NCI-H2107 (cell line): ENCODE measurements at places on chromosomes 12 and 14.
A peak's percentile ranks its signal among the peaks of the same experiment; 100 is the strongest.

GRCh38 chr14:53951627-53952303 lies 4.9 kb downstream of the BMP4 start:
- no peak for DNase-seq

DNA sequence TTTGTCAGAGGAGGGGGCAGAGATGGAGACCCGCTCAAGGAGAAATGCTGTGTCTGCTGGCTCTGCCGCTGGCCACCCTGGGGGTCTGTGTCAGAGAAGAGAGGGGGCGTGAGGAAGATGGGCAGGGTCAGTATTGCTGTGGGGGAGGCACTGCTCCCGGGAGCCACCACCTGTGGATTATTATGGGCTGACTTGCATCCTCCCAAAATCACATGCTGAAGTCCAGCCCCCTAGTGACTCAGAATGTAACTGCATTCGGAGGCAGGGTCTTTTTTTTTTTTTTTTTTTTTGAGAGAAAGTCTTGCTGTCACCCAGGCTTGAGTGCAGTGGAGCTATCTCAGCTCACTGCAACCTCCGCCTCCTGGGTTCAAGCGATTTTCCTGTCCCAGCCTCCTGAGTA lies 12.3 kb downstream of the ABCD4 start:
- no peak for DNase-seq

DNA sequence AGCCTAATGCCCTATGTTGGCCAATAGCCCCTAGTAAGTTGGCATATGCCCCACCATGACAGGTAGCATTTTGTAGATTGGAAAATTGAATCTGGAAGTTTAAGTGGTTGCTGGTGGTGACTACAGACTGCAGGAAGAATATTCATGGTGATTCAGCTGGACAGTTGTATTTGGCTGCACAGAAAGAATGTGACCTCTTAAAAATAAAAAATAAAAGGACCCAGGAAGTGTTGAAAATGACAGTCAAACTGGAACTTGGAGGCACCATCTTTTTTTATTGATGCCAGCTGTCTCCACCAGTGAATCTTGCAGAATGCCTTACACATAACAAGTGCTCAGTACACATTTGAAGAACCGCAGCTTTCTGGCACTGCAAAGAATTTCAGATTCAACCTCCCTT lies 73.9 kb downstream of the PRMT8 start:
- DNase-seq, result no peak

DNA sequence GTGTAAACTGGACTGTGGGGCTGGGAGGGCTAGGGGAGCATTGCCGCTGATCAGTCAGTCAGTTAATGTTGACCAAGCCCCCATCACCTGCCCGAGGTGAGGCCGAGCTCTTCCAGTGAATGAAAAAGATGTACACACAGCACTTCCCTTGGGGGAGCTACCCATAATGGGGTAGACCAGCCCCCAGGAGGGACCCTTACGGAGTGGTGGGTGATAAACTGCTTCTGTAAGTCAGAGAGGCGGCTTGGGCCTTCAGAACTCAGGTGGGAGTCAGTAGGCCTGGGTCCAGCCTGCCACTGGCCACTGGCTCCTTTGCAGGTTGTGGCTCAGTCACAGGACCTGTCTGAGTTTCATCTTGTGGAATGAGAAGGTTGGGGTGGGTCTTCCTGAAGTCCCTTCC lies 43.5 kb downstream of the TSPAN9 start:
- DNase-seq, result no peak

DNA sequence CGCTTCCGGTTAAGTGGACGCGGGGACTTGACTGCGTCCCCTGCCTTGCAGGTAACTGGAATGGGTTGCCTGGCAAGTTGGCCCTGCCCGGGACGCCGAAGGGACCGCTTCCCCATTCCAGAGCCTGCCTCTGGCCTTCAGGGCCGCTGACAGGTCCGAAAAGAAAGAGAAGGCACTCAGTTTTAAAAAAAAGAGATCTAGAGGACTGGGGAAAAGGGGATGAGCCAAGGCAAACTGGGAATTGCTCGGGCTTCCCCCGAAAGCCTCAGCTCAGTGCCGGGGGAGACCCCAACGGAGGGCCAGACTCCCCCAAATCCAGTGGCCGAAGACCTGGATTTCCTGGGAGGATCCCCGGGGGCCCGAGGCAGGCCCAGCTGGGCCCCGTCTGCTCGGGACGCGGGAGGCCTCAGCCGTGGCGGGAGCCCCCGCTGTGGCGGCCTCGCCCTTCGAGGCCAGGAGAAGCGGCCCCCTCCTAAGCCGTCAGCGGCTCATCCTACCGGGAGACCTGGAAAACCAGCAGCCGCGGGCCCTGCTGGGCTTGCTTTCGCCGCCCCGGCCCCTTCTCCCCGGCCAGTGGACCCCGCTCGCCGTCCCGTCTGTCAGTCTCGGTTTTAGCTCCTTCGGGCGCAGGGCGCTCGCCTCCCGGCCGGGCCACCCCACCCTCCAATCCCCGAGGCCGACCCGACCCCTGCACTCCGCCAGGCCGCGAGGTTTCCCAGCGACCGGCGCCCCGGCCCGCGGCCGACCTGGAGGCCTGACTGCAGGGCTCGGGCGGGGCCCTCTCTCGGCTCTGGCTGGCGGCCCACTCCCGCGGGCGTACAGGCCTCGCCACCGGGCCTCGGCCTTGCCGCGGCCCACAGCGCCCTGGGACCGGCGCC lies 12.5 kb downstream of the OTX2 start:
- DNase-seq, result no peak

DNA sequence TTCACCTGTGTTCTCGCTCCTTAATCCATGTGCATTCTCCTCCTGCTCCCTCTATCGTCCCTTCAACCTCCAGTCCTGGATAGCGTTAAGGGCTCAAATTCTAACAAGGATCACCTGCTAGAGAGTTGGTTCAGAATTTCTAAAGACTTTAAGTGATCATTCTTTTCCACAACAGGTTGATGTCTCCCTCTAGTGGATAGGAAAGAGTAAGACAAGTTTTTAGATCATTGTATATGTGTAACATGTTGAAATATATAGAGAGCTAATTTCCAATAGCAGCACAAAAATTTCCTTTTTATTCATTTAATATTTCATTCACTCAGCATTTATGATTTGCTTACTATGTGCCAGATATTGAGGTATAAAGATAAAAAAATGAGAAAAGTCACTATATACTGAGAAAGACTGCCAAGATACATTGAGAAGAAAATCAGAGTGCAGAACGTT lies 9.3 kb upstream of the ESR2 start:
- peak; percentile 83 for DNase-seq

GRCh38 chr12:105357162-105357691 lies 26.7 kb downstream of the C12orf75 start:
- no peak for DNase-seq

DNA sequence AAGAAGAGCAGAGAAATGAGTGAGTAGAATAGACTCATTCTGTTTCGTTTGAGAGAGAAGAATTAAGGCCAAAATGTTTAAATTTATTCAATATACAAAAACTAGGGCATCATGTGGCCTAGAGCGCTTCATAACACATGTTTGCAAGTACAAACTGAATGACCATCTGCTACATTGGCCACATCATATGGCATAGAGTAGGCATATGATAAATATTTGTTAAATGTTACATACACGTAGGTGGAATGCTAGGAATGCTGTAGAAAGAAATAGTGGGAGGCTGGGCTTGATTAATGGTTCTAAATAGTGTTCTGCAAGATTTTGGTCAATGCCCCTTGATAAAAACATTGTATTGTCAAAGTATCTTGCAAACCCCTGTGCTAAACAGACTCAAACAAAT lies 10.8 kb downstream of the MGP start:
- no peak for DNase-seq

GRCh38 chr12:79908366-79908765 lies 26.5 kb downstream of the PPP1R12A start:
- DNase-seq, result no peak
